ENCODE measurements at places on chromosomes 16 and 17. TPM values are rescaled to one million over a fixed set of nuclear protein-coding genes. Genes with fewer than 3 reads are reported as not detected.

Gene UTS2R
- not detected for total RNA-seq

Gene SDR42E1
- total RNA-seq, result 19.3 TPM

Gene LRRC45
- 24.1 TPM for total RNA-seq

Gene PRSS8
- 666 TPM for total RNA-seq

Gene LDAF1
- total RNA-seq, result 19.0 TPM

DNA sequence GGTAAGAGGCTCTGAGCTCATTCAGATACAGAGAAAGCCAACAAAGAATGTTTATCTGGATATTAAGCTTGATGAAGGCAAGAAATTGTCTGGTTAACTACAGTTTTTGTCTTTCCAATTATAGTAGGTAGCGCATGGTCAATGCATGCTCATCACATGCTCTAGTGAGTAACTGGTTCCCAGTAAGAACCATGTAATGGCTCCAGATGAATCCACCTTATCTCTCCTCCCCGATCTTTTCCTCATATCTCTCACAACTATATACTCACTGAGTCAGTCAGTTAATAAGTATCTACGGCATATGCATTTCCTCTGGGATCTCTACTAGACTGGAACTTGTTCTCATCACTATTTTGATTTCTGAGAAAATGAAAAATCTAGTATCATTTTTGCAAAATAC, 340.7 kb upstream of the DYNLRB2 start:
- no peaks in the 10 kb centered on the region for H3K4me1 ChIP-seq
- no peak for DNase-seq
- no peaks in the 10 kb centered on the region for H3K36me3 ChIP-seq
- no peaks in the 10 kb centered on the region for H3K27me3 ChIP-seq
- no peak overlapping the region for H3K27ac ChIP-seq
- H3K4me3 ChIP-seq, result no peak overlapping the region

GRCh38 chr16:67901734-67902133, 8.7 kb downstream of the PSKH1 start:
- DNase-seq, result no peak
- H3K4me3 ChIP-seq, result no peak overlapping the region
- no peaks in the 10 kb centered on the region for H3K27me3 ChIP-seq
- no peaks in the 10 kb centered on the region for H3K36me3 ChIP-seq

GRCh38 chr17:67069603-67070136, 25.3 kb downstream of the CACNG1 start:
- no peak for DNase-seq
- no peaks in the 10 kb centered on the region for H3K4me1 ChIP-seq
- H3K27ac ChIP-seq, result no peak overlapping the region

- H3K4me3 ChIP-seq, result peak overlapping the region; percentile 85
- H3K4me1 ChIP-seq, result peaks cover 65% of the 10 kb centered on the region
- no peaks in the 10 kb centered on the region for H3K36me3 ChIP-seq
- no peak for DNase-seq
Measured at GRCh38 chr17:42674755-42675347, 1.9 kb downstream of the PLEKHH3 start.

GRCh38 chr17:50049636-50050035, 6.3 kb upstream of the ITGA3 start:
- H3K27ac ChIP-seq, result no peak overlapping the region
- H3K4me1 ChIP-seq, result no peaks in the 10 kb centered on the region
- no peak overlapping the region for H3K4me3 ChIP-seq
- H3K36me3 ChIP-seq, result no peaks in the 10 kb centered on the region

- H3K4me3 ChIP-seq, result peak overlapping the region; percentile 62
- no peak for DNase-seq
- peaks cover 8% of the 10 kb centered on the region for H3K4me1 ChIP-seq
- H3K27ac ChIP-seq, result peak overlapping the region; percentile 99
Measured at GRCh38 chr16:67432506-67432890, 1.6 kb downstream of the HSD11B2 start.

- no peak overlapping the region for H3K4me3 ChIP-seq
- H3K27me3 ChIP-seq, result no peaks in the 10 kb centered on the region
- H3K27ac ChIP-seq, result no peak overlapping the region
- no peaks in the 10 kb centered on the region for H3K36me3 ChIP-seq
Measured at GRCh38 chr17:81459224-81459623, 53.4 kb downstream of the ACTG1 start.

DNA sequence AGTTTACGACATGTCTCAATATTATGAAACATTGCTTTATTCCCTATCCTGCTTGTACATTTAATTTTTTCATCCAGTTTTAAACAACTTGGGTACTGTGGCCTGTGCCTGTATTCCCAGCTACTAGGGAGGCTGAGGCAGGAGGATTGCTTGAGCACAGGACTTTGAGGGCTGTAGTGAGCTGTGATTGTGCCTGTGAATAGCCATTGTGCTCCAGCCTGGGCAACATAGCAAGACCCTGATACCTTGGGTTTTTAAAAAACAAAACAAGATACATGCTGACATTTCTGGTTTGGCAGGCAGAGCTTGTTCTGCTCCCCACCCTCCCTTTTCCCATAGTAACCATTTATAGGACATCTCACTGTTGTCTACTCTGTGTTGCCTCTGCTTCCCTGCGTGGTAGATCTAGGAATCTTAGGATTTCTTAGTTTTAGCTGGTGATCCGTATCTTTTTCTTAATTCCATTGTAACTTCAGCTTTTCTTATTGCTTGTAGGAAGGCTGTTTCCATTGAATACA, 35.6 kb downstream of the TENT4B start:
- DNase-seq, result no peak
- H3K36me3 ChIP-seq, result no peaks in the 10 kb centered on the region
- no peak overlapping the region for H3K4me3 ChIP-seq
- no peak overlapping the region for H3K27ac ChIP-seq
- H3K4me1 ChIP-seq, result no peaks in the 10 kb centered on the region

DNA sequence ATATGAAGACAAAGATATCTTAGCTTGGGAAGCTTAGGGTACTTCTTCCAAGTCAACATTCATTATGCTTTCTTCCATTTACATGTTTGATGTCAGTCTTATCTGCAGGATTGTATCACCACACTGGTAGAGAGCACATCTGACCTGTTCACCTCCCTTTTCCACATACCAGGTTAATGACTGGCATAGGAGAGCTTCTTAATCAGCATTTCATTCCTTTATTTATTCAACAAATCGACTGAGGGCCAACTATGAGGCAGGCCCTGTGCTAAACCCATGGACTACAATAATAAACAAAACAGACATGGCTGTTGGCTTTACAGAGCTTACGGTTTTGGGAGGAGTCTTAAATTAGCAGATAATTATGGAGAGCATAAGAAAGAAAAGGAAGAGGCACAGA, 378.1 kb upstream of the CDH11 start:
- no peaks in the 10 kb centered on the region for H3K36me3 ChIP-seq
- no peaks in the 10 kb centered on the region for H3K4me1 ChIP-seq
- no peak overlapping the region for H3K4me3 ChIP-seq
- no peak for DNase-seq
- no peaks in the 10 kb centered on the region for H3K27me3 ChIP-seq

- peak; percentile 77 for DNase-seq
- peak overlapping the region; percentile 72 for H3K27ac ChIP-seq
- H3K36me3 ChIP-seq, result no peaks in the 10 kb centered on the region
Measured at GRCh38 chr16:68257906-68258800, 6.2 kb upstream of the SLC7A6 start.

GRCh38 chr17:36088670-36089338, 1.1 kb downstream of the CCL3 start:
- H3K4me1 ChIP-seq, result no peaks in the 10 kb centered on the region
- H3K4me3 ChIP-seq, result no peak overlapping the region
- H3K27me3 ChIP-seq, result no peaks in the 10 kb centered on the region
- DNase-seq, result no peak
- H3K27ac ChIP-seq, result peak overlapping the region; percentile 27
- no peaks in the 10 kb centered on the region for H3K36me3 ChIP-seq

- H3K4me1 ChIP-seq, result peaks cover 62% of the 10 kb centered on the region
- H3K27ac ChIP-seq, result no peak overlapping the region
- no peak overlapping the region for H3K4me3 ChIP-seq
- no peaks in the 10 kb centered on the region for H3K36me3 ChIP-seq
- H3K27me3 ChIP-seq, result no peaks in the 10 kb centered on the region
Measured at GRCh38 chr16:1335211-1335971, 1.9 kb downstream of the BAIAP3 start.

GRCh38 chr16:85613604-85614337, 649 bp downstream of the GSE1 start:
- H3K36me3 ChIP-seq, result no peaks in the 10 kb centered on the region

DNA sequence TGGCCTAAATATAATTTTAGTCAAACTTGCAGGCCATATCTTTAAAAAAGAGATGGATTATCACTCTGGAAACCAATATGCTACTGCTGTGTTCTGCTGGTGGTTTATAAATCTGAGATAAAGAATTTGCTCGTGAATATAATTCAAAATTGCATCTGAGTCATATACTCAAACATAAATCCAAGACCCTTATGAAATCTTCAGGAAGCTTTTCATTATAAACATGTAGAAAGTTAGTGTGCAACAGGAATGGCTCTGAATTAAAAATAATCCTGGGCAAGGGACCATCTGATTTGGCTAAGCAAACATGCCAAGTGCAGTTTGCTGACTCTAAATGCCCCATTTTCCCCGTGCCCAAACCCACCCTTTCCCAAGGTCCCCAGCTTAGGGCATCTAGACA, 57.3 kb downstream of the TEX2 start:
- H3K27ac ChIP-seq, result no peak overlapping the region
- H3K4me3 ChIP-seq, result no peak overlapping the region
- no peak for DNase-seq
- no peaks in the 10 kb centered on the region for H3K36me3 ChIP-seq
- no peaks in the 10 kb centered on the region for H3K27me3 ChIP-seq
- no peaks in the 10 kb centered on the region for H3K4me1 ChIP-seq

DNA sequence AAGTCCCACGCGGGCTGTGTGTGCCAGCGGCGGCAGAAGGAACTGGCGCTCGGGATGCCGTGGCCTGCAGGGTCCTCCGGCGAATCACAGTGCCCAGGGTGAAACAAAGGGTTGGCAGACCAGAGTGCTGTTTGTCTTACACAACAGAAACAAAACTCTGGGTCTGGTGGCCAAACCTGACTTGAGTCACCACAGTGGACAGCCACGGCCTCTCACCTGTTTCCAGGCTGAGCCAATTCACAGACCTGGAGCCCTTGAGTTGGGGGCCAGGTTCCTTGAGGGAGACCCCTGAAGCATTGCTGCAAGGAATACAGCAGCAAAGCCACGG, 2.1 kb upstream of the CHMP6 start:
- no peak overlapping the region for H3K4me3 ChIP-seq
- H3K27ac ChIP-seq, result no peak overlapping the region
- H3K27me3 ChIP-seq, result no peaks in the 10 kb centered on the region

DNA sequence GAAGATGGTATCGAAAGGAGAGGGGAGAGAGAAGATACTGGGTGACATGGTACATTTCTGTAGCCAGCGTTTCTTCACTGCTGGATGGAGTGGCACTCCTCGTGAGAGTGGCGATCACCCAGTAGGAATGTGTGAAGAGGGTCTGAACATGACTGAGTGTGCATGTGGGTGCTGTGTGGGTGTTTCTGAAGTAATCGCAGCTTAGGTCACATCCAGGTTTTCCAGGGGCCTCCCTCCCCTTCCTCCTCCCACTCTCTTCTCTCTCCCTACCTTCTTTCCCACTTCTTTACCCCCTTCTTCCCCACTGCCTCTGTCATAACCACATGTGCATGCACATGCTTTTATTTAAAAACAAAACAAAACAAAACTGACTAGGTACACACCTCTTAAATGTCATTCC, 1.8 kb downstream of the CLEC3A start:
- no peaks in the 10 kb centered on the region for H3K4me1 ChIP-seq
- H3K27ac ChIP-seq, result no peak overlapping the region
- no peaks in the 10 kb centered on the region for H3K36me3 ChIP-seq
- H3K4me3 ChIP-seq, result no peak overlapping the region
